ENCODE measurements at places on chromosomes 6 and 20.

DNA sequence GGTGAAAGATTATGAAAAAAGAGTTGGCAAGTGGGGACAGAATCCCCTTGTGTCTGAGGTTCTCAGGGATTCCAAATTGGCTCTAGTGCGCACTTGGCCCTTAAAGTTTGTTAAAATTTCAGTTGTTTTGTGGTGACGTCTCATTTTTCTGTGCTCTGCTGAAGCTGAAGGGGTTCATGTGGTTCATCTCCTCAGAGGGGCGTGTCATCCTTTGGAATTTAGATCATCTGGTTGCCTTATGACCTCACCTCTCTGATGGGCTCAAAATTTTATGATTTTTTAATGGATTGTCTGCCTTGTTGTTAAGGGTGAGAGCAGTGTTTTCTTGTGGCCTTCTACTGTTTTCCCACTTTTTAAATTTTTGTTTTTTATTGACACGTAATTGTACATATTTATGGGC is 20.3 kb downstream of the CYB5R4 start:
- DNase-seq, result no peak

- no peak for DNase-seq
Measured at GRCh38 chr20:10225439-10226060, 6.9 kb downstream of the SNAP25 start.

GRCh38 chr6:4125933-4126864 is 9.2 kb downstream of the ECI2 start:
- DNase-seq, result no peak

GRCh38 chr20:37395410-37395797 is 49.5 kb downstream of the SRC start:
- DNase-seq, result no peak
